Activated T-cell treated with anti-CD3 and anti-CD28 coated beads, Interleukin-2, amount 50 U/mL, for 4 hours (primary cell): ENCODE measurements at places on chromosomes 3 and 15. TPM values are rescaled to one million over a fixed set of nuclear protein-coding genes. Genes with fewer than 3 reads are reported as not detected.

NPAP1 gene
- total RNA-seq, result not detected

TM4SF18 gene
- total RNA-seq, result not detected

PPARG gene
- 0.83 TPM for total RNA-seq

TYRO3 gene
- 2.2 TPM for total RNA-seq

GOLGA8S gene
- total RNA-seq, result not detected

CCRL2 gene
- 0.43 TPM for total RNA-seq
